ENCODE measurements at places on chromosomes 16 and 17. TPM values are rescaled to one million over a fixed set of nuclear protein-coding genes. Genes with fewer than 3 reads are reported as not detected.

- no peak for DNase-seq
Observed at GRCh38 chr17:80848449-80849102, 143.1 kb upstream of the CHMP6 start.

GRCh38 chr16:10015397-10015796 is 166.8 kb downstream of the GRIN2A start:
- no peak for DNase-seq

GRCh38 chr16:13997933-13998332 is 73.2 kb upstream of the MRTFB start:
- DNase-seq, result no peak

- no peak for DNase-seq
Observed at GRCh38 chr17:58741121-58741625, 14.5 kb upstream of the PPM1E start.

GRCh38 chr16:61908426-61908825 is 127.8 kb downstream of the CDH8 start:
- DNase-seq, result no peak

GRCh38 chr17:44115585-44116415 is 7.6 kb downstream of the HDAC5 start:
- no peak for DNase-seq

DNA sequence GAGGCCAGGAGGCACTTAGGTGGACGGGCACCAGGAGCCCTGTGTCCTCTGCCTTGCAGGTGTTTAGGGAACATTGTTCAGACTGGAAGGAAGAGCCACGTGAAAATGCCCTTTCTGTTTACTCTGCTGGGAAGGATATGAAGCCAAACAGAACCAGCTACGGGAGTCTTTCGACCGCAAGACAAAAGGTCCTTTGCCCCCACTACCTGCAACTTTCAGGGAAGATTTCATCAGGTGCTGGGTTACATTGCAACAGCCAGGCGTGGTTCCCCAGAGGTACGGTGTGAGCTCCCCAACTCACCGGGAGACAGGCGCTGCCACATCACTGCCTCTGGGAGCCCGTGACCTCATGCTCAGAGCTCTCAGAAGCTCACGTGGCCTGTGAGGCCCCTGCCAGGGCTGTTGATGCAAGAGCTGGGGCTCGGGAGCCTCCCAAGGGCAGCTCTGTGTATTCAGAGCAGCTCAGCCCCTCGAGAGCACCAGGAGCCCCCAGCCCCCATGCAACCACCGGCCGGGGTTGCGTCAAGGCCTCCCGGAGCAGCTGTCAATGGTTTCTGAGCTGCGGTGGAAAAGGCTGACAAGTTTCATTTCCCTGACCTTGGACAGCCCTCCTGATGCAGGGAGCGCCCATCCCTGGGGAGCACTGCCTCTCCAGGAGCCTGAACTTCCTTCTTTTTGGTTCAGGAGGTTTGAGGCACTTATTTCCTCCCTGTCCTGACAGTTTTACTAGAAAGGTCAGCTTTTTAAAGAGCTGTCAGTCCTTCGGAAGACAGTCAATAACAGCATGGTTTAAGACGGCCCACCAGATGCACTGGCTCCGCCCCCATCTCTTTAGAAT is 42.1 kb downstream of the TBC1D16 start:
- no peak for DNase-seq

Gene CCL3
- 7.2 TPM for total RNA-seq

DNA sequence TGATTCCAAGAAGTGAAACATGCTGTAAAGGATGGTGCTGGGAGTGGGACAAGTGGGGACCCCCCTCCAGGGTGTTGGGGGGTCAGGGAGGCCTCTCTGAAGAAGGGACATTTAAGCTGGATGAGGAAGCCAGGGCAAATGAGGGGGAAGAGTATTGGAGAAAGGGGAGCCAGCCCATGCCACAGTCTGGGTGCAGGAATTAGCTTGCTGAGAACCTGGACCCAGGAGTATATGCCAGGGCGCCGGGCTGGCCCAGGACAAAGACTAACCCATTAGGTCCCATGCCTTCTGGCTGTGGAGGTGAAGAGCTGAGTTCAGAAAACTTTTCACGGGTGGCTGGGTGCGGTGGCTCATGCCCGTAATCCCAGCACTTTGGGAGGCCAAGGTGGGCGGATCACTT is 45.6 kb upstream of the PIK3R6 start:
- no peak for DNase-seq

- no peak for DNase-seq
Observed at GRCh38 chr17:48375356-48375755, 54.7 kb downstream of the SKAP1 start.

DNA sequence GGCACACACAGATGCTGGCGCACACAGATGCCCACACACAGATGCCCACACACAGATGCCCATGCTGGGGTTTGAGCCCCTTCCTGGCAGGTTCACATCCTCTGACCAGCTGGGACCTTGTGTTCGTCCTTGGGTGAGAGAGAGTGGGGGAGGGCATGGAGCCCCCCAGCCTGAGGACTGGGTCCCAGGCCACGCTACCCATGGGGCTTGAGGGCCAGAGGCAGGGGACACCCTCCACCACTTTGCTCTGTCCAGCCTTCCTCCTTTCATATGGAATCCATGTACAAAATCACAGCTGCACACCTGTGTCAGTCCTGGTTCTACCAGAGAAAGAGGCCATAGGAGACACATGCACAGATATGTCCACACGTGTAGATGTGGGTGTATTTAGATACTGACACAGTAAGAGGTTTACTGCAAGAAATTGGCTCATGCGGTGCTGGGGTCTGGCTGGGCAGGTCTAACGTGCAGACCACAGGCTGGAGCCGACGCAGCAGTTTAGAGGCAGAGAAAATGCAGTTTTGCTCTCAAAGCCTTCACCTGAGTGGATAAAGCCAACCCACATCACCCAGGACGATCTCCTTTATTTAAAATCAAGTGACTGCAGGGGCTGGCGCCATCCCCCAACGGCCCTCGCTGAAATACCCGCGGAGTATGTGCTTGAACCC is 10.8 kb downstream of the SLC22A31 start:
- DNase-seq, result no peak

GRCh38 chr17:36888236-36888951 is 48.9 kb upstream of the LHX1 start:
- DNase-seq, result no peak

GRCh38 chr17:77901481-77901880 is 57.0 kb upstream of the TNRC6C start:
- no peak for DNase-seq

DNA sequence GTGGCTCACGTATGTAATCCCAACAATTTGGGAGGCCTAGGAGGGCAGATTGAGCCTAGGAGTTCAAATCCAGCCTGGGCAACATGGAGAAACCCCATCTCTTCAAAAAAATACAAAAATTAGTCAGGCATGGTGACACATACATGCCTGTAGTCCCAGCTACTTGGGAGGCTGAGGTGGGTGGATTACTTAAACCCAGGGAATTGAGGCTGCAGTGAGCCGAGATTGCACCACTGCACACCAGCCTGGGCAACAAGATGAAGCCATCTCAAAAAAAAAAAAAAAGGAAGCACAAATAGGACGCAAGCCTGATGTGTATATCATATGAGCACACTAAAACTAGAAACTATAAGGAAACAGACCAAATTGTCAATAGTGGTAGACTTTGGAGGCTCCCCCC is 17.1 kb upstream of the FLCN start:
- no peak for DNase-seq

DNA sequence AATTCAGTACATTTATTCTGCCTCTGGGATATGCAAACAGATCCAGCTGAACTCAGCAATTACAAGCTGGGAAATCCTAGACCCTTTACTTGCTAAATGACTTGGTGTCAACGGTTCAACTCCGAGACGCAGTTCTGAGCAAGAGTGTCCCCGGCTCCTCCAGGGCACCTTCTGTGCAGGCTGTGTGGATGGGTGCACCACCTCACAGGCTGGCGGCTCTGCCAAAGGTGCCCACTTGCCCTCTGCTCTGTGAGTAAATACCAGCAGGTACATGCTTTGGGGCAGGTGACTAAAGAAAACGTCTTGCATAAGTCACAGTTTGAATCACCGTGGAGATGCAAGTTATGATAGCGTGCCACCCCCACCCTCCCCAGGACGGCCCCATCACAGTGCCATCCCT is 23.3 kb downstream of the MAP1LC3B start:
- no peak for DNase-seq

Gene CLDN6
- total RNA-seq, result not detected

DNA sequence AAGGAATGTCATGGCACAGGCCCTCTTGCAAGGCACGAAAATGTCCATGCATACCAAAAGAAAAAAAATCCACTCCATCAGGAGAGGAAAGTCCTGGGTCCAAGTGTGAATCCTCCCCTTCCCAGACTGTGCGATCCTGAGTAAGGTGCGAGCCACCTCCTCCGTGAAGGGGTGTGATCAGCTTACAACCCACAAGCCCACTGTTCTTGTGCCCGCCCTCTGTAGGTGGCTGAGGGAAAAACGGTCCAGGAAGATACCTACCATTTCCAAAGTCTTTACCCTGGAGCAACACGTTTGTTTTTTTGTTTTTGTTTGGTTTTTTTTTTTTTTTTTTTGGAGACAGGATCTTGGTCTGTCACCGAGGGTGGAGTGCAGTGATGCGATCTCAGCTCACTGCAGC is 116.5 kb downstream of the ZNF423 start:
- no peak for DNase-seq

- DNase-seq, result no peak
Observed at GRCh38 chr16:17622366-17622765, 151.6 kb upstream of the XYLT1 start.

GRCh38 chr17:61997664-61998063 is 67.4 kb downstream of the MED13 start:
- DNase-seq, result no peak
